ENCODE measurements at places on chromosomes 5 and 9.
A peak's percentile ranks its signal among the peaks of the same experiment; 100 is the strongest.

DNA sequence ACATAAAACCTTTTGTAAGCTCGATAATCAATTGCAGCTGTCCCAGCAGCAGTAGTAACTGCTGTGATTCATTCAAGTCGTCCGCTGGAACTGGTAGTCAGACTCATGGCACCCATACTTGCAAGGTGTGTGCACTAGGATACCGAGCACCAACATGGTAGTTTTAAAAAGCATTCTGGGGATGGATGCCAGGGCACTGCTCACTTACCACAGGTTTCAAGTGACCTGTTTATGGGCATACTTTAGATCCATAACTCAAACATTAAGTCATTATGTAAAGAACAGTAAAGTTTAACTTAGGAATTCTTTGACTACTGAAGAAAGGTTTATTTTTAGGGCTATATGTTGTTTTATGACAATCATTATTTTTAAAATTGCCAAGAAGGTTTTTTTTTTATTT is 2277.6 kb downstream of the MAT2B start:
- DNase-seq: no peak

DNA sequence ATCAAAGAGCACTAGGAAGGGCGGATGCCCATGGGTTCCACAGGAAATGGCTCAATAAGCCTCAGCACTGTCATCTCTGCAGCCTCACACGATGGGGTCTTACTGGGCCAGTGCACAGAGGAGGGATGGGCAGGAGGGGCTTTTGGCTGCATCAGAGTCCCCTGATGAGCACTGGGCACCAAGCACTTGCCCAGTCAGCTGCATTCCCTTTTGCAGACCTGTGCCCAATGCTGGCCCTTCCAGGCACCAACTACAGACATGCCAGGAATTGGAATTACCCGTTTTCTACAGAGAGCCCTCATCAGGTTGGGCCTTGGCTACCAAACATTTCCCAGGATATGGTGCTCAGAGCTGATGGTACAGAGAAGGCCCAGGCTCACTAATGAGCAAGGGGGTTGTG is 182.5 kb downstream of the HSPA4 start:
- DNase-seq: no peak

- DNase-seq: no peak
These were observed 228.3 kb upstream of the ADAMTS16 start for GRCh38 chr5:4911646-4912403.

- no peak for DNase-seq
These were observed 194.9 kb downstream of the PALM2AKAP2 start for GRCh38 chr9:109974918-109975276.

DNA sequence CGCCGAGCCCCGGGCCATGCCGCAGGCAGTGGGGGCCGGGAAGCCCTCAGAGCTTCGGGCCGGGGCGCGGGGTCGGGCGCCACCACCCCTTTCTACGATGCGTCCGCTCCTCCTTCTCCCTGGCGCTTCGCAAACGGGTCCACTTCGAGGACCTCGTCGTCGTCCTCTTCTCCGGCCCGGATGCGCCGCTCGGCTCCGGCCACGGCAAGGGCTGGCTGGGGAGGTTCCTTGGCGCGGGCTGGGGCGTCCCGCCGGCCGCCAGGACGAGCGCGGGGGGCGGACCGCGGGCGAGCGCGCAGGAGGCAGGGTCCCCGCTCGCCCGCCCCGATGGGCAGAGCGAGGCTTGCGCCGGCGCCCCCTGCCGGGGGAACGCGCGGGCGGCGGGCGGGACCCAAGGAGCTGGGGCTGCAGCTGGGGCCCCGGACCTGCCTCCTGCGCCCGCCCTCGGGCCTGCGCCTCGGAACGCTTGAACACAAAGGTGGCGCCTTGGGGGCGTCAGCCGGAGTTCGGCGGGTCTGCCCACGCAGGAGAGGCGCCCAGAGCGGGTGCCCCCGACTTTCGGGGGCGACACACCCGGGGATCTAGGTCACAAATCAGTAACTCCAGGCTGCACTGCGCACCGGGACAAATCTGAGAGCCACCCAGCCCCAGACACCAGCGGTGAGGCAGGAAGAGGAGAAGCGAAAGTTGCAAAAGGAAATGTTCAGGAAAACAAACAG is at the start of gene ROR2:
ROR2 (minus strand) TSS at position 283 of the 719 bp plus-strand sequence.
- peak; percentile 13 for DNase-seq

DNA sequence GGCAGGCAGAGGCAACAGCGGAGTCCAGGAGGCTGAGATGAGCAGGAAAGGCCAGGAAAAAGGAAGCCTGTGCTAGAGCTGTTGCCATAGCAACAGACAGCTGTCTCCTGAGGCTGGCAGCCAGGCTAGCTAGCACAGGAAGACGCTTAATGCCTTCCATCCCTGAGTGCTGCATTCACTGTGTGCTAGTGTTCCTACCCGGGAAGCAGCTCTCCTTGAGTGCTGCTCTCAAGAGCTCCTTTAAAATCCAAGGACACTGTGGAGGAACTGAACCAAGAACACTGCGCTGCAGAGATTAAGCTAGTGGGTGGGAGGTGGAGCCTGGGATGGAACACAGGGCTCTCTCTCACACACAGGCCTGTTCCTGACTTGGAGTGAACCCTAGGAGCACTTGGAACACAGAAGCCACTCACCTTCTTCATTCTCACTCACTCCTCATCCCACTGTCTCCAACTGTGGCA is 53.5 kb upstream of the IL7R start:
- DNase-seq: no peak

- DNase-seq: no peak
These were observed 20.0 kb downstream of the MOCS2 start for GRCh38 chr5:53089481-53089991.

DNA sequence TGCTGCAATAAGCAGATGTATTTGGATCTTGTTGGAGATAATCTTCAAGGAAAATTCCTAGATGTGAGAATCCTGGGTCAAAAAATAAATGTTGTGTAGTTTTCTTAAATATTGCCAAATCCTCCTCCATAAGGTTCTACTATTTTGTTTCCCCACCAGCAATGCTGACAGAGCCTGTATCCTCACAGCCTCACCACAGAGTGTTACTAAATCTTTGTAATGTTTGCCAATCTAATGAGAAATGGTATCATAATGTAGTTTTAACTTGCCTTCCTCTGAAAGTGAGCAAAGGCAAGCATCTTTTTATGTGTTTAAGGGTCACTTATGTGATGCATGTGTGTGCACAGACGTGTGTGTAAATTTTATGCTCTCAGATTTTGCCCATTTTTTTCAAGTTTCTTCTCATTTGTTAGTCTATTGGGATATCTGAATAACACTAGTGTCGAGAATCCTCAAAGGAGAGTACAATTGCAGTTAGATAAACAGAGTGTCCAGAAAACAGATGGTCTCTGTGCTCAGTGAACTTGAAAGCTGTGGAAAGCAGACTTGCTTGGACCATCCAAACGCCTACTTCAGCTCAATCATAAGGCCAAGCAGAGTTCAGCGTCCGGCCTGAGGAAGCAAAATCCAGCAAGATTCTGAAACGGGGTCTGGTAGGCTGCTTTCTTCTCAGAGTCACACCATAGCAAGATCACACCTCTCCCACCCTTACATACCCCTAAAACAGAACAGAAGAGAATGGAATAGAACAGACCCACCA is 35.7 kb upstream of the UGT3A1 start:
- DNase-seq: no peak

DNA sequence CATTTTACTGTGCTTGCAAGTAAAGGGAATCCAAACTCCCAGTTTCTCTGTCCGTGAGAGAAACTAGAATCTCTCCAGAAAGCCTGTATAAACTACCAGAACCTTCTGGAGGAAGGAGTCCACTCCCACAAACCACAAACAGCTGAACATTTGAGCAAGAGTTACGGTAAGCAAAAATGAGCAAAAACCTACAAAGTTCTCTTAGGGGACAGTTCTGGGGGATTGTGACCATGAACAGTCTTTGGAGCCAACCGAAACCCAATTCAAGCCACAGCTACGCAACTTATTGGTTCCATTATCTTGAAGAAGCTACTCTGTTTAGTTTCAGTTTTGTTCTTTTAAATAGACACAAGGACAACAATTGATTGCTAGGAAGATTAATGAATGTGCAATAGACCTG is 330.6 kb downstream of the ASTN2 start:
- no peak for DNase-seq

- DNase-seq: no peak
These were observed 24.7 kb upstream of the CETN3 start for GRCh38 chr5:90434116-90434714.

DNA sequence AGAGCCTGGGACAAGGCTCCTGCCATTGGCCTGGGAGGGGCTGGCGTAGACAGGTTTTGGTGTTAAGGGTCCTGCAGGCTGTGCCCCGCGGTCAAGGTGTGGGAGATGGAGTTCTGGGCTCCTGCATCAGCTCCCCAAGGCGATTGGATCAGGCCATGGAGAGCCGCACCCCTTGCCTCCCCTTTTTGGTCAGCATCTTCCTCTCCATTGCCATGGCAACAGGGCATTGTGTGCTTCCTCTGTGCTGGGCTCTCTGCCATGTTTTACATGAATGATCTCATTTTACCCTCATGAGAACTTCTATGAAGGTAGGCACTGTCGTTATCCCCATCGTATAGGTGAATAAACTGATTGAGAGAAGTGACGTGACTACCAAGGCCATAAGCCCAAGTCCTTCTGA is 344.3 kb upstream of the CLINT1 start:
- DNase-seq: no peak
